Stimulated activated CD8-positive, alpha-beta memory T cell treated with anti-CD3 and anti-CD28 coated beads, Interleukin-4, amount 100 ng/mL, for 1 hour (primary cell): ENCODE measurements at places on chromosomes 5 and 9.
A peak's percentile ranks its signal among the peaks of the same experiment; 100 is the strongest.

- no peak for DNase-seq
Measured at GRCh38 chr5:14331386-14331781, 188.2 kb downstream of the TRIO start.

GRCh38 chr9:110541950-110542349 lies 37.6 kb downstream of the SVEP1 start:
- no peak for DNase-seq

DNA sequence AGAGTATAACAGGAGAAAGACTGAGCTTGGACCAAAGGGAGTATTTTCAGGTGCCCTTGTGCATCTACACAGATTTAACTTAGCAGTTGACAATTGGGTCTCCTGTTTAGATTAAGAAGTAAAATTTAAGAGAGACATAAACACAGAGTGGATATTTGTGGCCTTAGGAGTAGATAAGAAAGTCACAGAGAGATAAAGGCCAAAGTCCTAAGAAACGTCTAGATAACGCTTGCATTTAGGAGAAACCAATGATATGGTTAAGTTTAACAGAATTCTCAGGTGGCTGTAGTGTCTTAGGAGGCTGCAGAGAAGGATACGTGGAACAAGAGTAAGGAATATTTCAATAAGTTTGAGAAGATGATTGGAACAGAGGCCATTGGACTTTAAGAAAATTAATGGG lies 155.0 kb upstream of the DAB2 start:
- no peak for DNase-seq

GRCh38 chr5:44565902-44566301 lies 176.7 kb upstream of the FGF10 start:
- DNase-seq, result no peak

GRCh38 chr5:18968966-18969365 lies 1019.0 kb downstream of the CDH18 start:
- no peak for DNase-seq

DNA sequence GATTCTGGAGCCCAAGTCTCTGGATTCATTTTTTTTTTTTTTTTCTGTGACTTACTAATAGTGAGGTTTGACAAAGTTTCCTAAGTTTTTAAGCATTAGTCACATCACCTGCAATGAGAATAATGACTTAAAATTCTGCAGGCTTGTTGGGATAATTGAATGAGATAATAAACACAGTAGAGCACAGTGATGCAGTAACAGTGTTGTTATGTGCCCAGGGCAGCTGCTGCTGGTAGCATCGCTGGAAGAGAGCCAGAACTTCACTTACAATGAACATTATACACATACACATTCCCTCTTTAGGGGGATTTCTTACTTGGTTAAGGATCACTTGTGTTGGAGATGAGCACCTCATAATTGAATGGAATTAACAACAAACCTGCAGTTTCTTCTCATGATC lies 78.9 kb downstream of the ALDH7A1 start:
- DNase-seq, result no peak

GRCh38 chr5:170697031-170697430 lies 86.5 kb upstream of the GABRP start:
- no peak for DNase-seq

DNA sequence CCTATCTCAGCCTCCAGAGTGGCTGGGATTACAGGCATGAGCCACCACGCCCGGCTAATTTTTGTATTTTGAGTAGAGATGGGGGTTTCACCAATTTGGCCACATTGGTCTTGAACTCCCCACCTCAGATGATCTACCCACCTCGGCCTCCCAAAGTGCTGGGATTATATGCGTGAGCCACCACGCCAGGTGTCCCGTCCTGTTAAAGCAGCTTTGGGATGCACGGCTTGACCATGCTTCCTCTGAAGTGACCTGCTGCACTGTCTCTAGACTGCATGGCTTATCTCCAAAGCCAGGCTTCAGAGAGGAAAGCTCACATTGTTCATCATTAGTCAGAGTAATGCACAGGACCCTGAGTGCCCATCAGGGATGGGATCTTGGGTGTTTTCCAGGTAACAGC lies 45.4 kb downstream of the SEMA4D start:
- DNase-seq, result no peak

- DNase-seq, result peak; percentile 53
Measured at GRCh38 chr9:124869986-124870560, 8.1 kb downstream of the ARPC5L start.

- DNase-seq, result no peak
Measured at GRCh38 chr9:134942011-134942787, 24.5 kb upstream of the FCN1 start.

DNA sequence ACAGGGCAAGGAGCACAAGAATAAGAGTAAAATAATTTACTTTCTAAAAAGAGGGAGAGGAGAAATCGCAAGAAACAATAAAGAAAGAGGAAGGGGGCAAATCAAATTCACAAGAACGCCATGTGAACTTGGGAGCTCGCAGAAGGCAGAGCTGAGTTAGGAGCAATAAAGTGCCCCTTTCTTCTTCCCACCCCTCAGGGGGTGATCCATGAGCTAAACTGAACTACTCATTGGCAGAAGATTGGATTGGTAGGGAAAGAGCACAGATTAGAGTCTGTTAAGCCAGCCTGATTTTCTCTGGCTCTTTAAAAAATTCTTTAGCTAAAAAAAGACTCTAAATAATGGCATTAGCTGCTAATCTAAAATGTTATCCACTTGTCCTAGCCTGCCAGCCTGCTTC lies 307.5 kb downstream of the EBF1 start:
- DNase-seq, result no peak

- DNase-seq, result no peak
Measured at GRCh38 chr9:8815931-8816330, 1016.4 kb upstream of the DMAC1 start.

DNA sequence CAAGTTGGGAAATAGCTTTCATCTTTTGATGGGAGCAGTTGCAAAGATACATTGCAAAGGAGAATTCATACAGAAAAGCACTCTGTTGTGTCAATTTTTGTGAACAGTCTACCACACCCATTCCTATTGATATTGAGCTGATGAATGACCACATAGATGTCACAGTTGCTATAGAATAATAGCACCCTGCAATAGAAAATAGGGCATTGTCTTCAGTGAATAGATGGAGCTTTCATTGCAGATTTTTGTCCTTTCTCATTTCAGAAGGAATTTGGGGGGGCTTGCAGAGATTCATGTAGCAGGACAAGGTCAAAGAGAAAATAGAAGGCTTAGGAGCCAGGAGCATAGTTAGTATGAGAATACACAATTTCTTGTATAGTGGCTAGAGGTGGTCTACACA lies 237.9 kb downstream of the TMEM38B start:
- no peak for DNase-seq

DNA sequence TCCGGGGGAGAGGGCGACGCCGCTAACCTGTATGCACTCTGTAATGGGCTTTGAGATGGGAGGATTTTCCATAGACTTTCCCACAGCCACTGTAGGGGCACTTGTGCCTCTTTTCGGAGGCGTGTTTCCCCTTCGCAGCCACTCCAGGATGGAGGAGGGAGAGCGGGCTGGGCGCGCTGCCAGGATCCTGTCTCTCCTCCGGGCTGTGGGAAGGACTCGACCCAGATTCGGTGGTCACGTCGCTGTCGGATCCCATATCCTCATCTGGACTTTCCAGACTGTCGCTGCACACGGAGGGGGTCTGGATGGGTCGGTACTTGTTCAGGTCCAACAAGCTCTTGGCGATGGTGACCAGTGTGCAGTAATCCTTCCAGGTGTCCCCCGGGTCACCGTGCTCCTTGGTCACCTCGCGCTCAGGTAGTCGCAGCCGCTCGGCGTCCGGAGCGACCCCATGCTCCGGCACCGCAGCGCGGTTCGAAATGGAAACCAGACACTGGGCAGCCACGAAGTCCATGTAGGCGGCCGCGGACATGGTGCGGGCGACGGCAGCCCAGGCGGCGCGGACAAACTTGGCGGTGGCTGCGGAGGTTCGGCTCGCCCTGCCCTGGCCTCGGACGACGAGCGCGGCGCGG lies 1.5 kb downstream of the KLF9 start:
- no peak for DNase-seq

- DNase-seq, result peak; percentile 52
Measured at GRCh38 chr9:74777136-74777879, 110.4 kb downstream of the TRPM6 start.

GRCh38 chr5:1479581-1480188 lies 34.4 kb upstream of the SLC6A3 start:
- DNase-seq, result no peak

- no peak for DNase-seq
Measured at GRCh38 chr9:38029915-38030638, 39.0 kb downstream of the SHB start.

- no peak for DNase-seq
Measured at GRCh38 chr5:69206528-69207190, 17.3 kb downstream of the CENPH start.

DNA sequence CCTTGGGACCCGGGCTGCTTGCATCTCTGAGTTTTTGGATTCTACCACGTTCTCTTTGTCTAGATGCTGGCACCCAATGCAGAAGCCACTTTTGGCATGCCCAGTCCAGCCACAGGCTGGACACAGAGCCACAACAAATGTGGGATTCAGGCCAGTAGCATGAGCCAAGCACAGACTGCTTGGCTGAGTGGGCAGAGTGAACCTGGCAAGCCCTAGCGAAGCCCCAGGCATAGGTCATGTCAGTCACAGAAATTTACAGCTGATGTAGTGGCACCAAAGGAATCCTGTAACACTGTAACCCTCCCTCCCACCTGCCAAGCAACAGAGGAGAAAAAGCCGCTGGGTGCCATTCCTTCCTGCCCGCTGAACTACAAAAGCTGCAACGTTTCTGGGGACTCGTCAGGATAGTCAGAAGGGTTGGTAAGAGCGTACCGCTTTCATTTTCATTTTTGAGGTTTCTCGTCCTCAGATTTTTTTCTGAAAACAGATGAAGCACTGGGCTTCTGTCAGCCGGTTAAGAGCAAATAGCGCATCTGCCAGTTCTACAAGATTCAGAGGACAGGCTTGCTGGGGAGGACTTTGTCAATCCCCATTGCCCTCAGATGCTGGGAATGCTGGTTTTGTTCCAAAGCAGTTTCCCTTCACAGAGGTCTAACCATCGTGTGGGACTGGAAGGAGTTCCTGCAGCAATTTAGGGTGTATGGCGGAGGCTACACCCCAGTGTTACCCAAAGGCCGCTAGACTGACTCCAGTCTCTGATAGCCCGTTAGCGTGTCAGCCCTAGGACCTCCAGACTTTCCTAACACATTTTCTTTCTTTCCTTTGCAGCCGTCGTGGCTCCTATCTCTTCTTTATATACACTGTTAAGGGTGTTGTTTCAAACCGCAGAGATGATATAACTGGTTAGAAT lies 399.0 kb downstream of the HTR1A start:
- DNase-seq, result no peak

- no peak for DNase-seq
Measured at GRCh38 chr9:89594811-89595550, 9.8 kb upstream of the GADD45G start.

DNA sequence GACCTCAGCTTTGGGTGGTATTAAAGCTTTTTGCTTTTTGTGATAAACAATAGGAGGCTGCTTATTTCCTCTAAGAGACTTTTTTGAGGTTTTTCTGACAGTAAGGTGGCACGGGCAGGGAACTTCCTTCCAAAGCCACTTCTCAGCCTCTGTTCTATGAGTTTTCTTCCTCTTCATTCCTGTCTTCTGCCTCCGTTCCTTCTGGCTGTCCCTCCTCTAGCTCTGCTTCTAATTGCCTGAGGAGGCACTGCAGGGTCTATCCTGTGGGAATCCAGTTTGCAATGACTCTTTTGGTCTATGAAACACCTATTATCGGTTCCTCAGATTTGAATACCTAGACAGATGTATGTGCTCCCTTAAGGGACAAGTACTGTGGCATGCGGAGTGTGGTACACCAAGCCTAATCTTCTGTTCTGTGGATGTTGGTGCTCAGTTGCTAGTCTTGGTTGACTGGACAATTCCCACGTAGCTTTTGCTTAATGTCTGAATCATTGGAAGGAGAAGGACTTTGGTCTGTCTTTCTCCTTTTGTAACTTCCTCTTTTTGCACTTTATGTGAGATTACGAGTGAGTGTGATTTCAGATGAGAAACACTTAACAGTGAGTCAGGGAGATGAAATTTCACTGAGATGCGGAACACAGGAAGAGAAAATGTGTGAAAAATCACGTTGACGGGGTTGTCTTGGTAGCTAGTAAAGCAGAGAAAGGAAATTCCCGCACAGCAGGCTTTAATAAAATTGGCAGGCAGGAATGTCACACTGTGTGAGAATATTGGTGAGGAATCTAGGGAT lies 305.2 kb downstream of the EFNA5 start:
- DNase-seq, result no peak

GRCh38 chr9:131728546-131728910 lies 11.3 kb downstream of the RAPGEF1 start:
- DNase-seq, result no peak

- DNase-seq, result no peak
Measured at GRCh38 chr5:146461319-146461718, 14.2 kb downstream of the TCERG1 start.

- no peak for DNase-seq
Measured at GRCh38 chr9:134175808-134176598, 11.6 kb upstream of the RNU6ATAC start.

DNA sequence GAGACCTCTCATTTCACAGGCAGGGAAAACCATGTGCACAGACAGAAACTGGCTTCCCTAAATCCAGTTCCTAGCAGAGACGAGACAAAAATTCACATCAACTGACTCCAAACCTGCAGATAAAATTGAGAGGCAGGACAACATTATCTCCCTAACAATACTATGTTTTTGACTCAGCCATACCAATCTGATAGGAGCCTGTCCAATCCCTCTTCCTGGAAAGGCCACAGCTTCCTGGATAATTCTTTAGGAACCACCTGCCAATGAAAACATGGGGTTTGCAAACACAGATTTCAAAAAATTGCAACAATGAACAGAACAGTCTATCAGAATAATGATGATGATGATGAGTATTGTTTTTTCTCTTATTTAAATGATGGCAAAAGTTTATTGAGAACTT lies 22.4 kb downstream of the SH3TC2 start:
- no peak for DNase-seq

- no peak for DNase-seq
Measured at GRCh38 chr5:126794157-126794828, 17.4 kb downstream of the LMNB1 start.

DNA sequence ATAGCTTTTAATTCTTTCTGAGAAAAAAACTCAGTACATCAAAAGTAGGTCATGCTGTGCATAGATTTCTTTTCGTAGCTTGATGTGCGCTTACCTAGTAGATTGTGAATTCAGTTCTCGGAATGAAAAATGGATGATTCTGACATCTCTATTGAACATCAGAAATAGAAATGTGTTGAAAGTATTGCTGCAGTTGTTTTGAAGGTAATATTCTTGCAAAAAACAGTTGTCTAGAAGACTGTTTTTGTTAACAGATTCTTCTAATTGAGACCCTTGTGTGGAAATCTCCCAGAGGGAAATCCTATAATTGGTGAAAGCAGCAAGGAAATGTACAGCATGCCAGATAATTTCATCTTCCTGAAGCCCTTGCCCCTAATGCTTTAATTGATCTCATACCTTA lies 54.5 kb downstream of the MACIR start:
- DNase-seq, result no peak

- DNase-seq, result no peak
Measured at GRCh38 chr9:106864373-106865143, 1.6 kb downstream of the ZNF462 start.

- DNase-seq, result no peak
Measured at GRCh38 chr9:73880101-73880500, 617.0 kb upstream of the RORB start.
